Pancreas (tissue), 10 donors: ENCODE measurements at places on chromosomes 5 and 9. TPM values are rescaled to one million over a fixed set of nuclear protein-coding genes. Genes with fewer than 3 reads are reported as not detected.

DNA sequence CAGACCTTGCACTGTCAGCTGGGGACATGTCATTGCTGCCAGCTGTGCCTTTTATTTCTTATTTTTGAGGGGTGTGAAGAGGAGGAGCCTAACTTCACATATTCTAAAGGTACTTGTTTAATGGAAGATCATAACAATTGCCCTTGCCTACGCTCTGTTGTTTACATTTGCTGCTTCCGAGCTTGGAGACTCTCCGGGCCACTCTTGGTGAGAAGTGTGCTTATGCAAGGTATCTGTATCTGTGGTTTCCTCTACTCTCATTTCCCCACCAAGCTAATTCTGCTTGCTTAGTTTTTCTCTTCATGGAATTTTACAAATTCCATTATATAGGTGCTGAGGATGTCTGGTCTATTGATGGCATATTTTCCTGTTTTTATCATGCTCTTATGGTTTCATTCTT, 105.3 kb downstream of the RASGRF2 start:
- no peak overlapping the region for H3K27ac ChIP-seq
- H3K4me1 ChIP-seq, result no peaks in the 10 kb centered on the region
- no peaks in the 10 kb centered on the region for H3K27me3 ChIP-seq

DNA sequence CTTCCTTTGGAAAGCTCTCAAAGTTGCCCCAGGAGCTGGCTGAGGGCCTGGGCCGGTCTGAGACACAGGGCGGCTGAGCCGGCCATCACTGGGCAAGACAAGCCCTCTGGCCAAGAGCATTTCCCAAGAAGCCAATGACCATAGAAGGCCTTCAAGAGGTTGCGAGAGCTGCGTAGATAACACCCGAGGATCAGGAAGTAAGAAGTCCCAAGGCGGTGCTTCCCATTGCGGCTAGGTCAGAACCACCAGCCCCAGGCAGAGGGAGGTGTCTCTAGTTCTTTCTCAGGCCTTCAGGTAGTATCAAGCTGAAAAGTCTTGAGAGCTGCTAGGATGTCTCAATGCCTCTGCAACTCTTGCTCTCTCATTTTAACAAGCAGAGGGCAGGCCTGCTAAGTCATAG, 54.0 kb upstream of the C5orf58 start:
- no peaks in the 10 kb centered on the region for H3K36me3 ChIP-seq
- H3K27ac ChIP-seq, result no peak overlapping the region
- no peak overlapping the region for H3K4me3 ChIP-seq
- DNase-seq, result no peak
- no peaks in the 10 kb centered on the region for H3K4me1 ChIP-seq
- H3K27me3 ChIP-seq, result no peaks in the 10 kb centered on the region

DNA sequence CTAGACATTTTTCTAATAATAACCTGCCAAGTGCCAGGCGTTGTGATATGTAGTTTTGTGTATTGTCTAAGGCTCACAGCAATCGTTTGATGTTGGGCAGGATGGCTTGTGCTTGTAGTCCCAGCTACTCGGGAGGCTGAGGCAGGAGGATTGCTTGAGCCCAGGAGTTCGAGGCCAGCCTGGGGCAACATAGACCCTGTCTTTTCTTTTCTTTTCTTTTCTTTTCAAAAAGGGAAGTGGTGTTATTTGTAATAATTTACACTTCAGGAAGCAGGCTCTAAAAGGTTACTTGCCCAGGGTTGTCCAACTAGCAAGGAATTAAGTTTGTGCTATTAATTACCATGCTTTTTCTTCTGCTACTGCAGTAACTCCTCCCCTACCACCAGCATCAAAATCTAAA, 3.2 kb downstream of the ZNF131 start:
- peaks cover 18% of the 10 kb centered on the region for H3K4me1 ChIP-seq
- no peak overlapping the region for H3K27ac ChIP-seq
- no peaks in the 10 kb centered on the region for H3K27me3 ChIP-seq
- no peaks in the 10 kb centered on the region for H3K36me3 ChIP-seq
- H3K4me3 ChIP-seq, result no peak overlapping the region

- no peak for DNase-seq
- no peak overlapping the region for H3K4me3 ChIP-seq
- H3K27ac ChIP-seq, result no peak overlapping the region
- H3K27me3 ChIP-seq, result no peaks in the 10 kb centered on the region
- no peaks in the 10 kb centered on the region for H3K4me1 ChIP-seq
These were observed 3.6 kb upstream of the SCGB3A2 start for GRCh38 chr5:147874910-147875367.

GRCh38 chr5:174688441-174689354, 35.7 kb upstream of the MSX2 start:
- no peak for DNase-seq
- H3K27ac ChIP-seq, result no peak overlapping the region
- no peaks in the 10 kb centered on the region for H3K36me3 ChIP-seq
- H3K4me1 ChIP-seq, result no peaks in the 10 kb centered on the region
- H3K27me3 ChIP-seq, result peaks cover 12% of the 10 kb centered on the region

DNA sequence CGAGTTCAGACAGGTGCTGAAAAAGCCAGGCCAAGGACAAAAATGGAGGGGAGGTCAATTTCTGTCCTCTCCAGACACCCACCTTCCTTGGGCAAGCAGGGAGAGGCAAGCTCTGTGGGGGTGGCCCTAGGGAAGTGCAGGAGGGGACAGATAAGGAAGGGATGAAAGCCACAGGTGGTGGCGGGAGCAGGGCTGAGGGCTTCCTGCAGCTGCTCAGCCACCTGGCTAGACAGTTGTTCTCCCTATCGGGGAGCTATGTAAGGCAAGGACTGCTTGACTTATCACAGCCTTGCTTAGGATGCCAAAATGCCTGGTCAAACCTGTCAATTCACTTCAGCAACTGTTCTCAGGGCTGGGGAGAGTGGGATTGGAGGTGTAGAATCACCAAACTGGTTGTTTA, 266.1 kb downstream of the ZSWIM6 start:
- no peak for DNase-seq
- H3K36me3 ChIP-seq, result no peaks in the 10 kb centered on the region
- no peak overlapping the region for H3K4me3 ChIP-seq
- no peak overlapping the region for H3K27ac ChIP-seq
- no peaks in the 10 kb centered on the region for H3K27me3 ChIP-seq

DNA sequence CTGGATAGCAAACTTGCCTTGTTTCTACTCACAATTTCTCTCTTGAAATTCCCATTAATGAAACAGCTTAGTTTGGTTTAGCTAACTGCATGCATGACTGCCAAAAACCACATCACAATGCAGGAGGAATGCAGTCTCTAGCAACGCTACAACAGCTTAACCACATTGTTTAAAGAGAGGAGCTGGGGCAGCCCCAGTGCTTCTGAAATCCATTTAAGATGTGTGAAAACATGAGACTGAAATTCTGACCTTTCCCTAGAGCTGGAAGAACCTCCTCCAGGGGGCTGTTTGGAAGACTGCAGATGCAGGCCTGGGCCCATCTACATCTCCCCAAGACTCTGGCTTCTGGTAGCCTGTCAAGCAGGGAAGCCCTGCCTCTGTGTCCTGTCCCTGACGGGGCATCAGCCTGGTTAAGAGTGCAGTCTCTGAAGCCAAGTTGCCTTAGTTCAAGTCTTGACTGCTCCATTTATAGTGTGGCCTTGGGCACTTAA, 157.1 kb downstream of the ZNF462 start:
- H3K27ac ChIP-seq, result no peak overlapping the region
- no peak overlapping the region for H3K4me3 ChIP-seq
- DNase-seq, result no peak
- no peaks in the 10 kb centered on the region for H3K4me1 ChIP-seq

Gene ABLIM3
- 8.1 TPM for polyA plus RNA-seq

Gene NUTM2G
- polyA plus RNA-seq, result not detected

Gene MYMK
- polyA plus RNA-seq, result not detected

Gene NIM1K
- polyA plus RNA-seq, result 0.77 TPM
